NCI-H524 (cell line): ENCODE measurements at places on chromosomes 7 and 10.

GRCh38 chr7:99270702-99271101 lies 1.9 kb upstream of the MYH16 start:
- DNase-seq = no peak

- no peak for DNase-seq
These were observed 116.8 kb upstream of the INHBA start for GRCh38 chr7:41819645-41820044.

- no peak for DNase-seq
These were observed 162.6 kb downstream of the MTERF1 start for GRCh38 chr7:91717681-91718470.

DNA sequence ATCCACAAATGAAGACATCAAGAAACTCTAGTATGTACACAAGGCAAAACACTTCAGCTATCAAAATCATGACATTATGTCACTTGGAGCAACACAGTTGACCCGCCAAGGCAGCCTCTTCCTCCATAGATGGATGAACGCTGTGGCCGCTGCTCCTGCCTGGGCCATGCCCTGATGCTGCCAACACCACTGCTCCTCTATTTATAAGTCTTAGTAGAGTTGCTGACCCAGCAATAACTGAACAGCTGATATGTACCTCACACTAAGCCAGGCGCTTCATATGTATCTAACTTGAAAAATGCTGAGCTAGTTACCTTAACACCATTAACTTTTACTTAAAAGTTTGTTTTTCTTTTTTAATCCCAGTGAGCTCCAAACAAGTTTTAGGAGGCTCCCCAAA lies 131.9 kb downstream of the LYZL1 start:
- no peak for DNase-seq

DNA sequence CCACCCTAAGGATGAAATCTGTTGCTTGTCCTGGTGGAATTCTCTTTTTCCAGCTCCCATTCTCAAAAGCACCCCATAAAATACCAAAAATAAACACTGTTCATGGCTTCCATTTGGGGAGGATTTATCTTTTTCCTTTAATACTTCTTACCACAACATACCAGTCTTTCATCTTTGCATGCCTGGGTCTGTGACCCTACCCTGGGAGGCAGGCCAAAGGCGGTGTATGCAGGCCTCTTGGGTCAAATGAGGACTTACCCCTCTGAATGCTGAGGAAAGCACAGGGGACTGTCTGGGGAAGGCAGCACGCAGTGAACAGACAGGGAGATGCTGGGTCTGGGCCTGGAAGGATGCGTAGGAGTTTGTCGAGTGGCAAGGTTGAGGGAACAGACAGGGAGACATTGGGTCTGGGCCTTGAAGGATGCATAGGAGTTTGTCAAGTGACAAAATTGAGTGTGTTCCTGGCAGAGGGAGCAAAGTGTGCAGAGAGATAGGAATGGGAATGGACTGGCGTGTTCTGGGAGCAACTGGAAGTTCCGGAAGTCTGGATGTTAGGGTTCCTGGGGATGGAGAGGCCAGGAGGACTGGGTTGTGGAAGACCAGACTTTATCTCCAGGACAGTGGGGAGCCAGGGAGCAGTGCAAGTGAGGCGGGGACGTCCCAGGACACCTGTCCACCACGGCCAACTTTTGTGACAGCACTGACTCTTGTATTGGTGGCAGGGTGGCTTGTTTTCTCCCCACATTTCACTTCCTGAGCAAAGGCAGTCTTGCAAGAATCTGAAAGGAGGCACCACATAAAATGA lies 40.8 kb downstream of the MYL10 start:
- no peak for DNase-seq

DNA sequence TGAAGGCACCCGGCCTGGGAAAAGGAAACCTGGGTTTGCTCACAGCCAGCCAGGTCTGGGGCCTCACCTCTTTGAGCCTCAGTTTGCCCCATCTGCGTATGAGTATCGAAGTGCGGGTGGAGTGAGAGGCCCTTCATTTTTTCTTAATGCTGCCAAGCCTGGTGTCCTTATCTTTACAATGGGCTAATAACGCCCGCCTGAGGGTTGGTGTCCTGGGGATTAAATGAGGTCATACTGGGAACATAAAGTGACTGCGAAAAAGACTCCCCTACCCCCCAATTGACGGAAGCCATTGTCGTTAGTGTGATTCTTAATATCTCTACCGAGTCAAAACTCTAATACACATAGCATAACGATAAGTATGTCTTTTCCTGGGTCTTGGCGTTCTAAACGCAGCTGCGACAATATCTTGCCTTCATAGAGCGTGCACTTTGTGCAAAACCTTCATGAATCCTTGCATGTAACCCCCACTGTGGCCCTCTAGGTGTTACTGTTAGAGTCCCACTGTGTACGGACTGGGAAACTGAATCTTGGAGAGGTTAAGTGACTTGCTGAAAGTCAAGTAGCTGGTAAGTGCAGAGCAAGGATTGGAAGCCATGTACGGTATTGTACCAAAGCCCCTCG lies 11.4 kb upstream of the GRB10 start:
- DNase-seq = no peak

- DNase-seq = no peak
These were observed 36.0 kb downstream of the BRI3 start for GRCh38 chr7:98317366-98318040.
